ENCODE measurements at places on chromosomes 13 and 19.

DNA sequence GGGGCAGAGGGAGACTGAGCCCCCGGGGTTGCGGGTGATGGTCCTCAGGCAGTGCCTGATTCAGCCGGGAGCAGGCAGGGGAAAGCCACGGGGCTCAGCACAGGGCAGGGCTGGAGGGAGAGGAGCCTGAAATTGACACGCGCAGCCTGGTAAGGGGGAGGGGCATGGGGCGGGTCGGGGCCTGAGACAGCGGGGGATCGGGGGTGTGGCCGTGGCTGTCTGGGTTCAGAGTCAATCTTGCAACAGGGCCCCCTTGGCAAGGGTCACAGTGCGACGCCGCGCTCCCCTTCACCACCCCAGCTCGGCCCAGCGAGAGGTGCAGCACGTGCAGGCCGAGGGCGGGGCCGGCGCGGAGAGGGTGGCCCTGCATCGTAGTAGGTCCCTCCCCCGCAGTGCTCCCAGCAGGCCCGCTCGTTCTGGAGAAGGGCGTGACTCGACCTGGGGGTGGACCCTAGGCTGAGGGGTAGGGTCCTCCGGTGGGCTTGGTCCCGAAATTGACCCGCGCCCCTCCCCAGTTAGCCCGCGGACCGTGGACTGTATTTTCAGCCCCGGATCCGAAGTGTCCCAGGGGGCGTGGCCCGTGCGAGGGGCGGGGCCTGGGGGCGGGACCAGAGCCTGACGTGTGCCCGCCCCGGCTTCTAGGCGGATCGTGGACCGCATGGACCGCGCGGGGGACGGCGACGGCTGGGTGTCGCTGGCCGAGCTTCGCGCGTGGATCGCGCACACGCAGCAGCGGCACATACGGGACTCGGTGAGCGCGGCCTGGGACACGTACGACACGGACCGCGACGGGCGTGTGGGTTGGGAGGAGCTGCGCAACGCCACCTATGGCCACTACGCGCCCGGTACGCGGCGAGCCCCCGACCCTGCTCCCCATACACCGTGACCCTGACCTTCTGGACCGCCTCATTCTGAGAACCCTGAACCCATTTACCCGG is 6.0 kb downstream of the RCN3 start:
- DNase-seq: peak; percentile 79

GRCh38 chr19:11673608-11674041 is 65.1 kb downstream of the ZNF823 start:
- peak; percentile 73 for DNase-seq

GRCh38 chr13:90902255-90902654 is 445.2 kb upstream of the MIR17HG start:
- no peak for DNase-seq

DNA sequence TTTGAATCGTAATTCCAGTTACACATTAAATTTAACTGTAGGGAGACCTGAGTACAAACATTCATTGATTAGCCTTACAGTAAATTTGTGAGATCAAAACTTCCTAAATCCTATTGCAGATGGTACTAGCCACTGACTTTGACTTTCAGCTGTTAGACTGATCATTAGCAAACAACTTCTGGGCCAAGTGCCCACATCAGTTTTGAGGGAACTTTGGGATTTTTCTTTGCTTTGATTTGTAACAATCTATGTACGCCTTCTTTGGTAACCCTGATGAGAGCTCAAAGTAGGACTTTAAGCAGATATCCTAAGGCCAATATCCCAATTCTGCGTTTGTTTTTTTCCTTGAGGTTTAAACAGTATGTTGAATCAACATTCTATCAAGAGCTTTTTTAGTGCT is 131.5 kb downstream of the DLEU7 start:
- DNase-seq: peak; percentile 44

- no peak for DNase-seq
These were observed 19.6 kb downstream of the IER2 start for GRCh38 chr19:13169769-13170168.

- peak; percentile 62 for DNase-seq
These were observed 15.4 kb upstream of the MATK start for GRCh38 chr19:3801412-3802096.

GRCh38 chr13:111328574-111329410 is 8.3 kb downstream of the TEX29 start:
- no peak for DNase-seq
